NCI-H2227 treated with DMSO at 0.1 percent for 48 hours (cell line): ENCODE measurements at places on chromosomes 2 and 18.

DNA sequence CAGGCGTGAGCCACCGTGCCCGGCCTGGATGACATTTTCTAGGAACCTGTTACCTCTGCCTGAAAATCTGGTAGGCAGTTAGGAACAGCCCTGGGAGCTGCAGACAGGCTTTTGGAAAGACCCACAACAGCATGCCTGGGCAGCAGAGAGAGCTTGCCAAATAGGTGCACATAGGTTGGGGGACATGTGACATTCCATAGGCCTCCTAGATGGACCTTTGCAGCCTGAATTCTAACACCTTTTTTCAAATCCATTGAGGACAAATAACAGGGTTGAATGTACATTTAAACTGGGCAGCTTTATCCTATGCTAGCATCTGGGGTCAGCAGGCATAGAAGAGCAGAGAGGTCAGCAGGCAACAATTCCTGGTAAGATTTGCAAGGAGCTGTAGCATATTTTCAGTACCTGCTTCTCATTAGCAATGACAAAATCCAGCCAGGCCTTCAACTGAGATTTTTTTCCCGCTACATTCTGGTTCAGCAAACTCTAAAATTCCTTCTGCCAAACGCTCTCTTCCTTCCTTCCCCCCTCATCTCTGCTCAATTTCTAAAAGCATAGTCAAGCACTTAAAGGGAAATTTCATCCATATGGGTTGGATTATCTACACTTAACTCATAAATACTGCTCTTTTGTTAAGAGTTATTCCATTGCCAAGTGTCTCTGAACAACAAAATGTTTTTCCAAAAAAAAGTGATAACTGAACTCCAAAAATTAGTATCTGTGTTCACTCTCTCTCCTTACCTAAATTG lies 75.2 kb downstream of the SOWAHC start:
- DNase-seq = no peak

DNA sequence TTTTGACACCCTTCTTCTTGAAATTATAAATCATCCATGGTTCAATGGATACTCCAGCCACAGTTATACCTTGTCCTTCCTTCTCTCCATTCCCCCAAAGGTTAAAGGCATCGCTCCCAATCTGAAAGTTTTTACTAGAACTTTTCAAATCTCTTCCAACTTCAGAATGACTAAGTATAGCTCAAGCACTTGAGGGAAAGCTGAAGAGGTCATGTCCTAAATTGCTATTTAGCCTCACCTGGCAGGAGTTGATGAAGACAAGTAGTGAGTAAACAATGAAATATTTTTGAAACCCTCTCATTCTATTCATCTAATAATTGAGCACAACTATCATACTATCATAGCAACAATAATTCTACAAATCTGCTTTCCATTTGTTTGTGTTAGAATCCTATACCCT lies 167.8 kb downstream of the HNMT start:
- no peak for DNase-seq

DNA sequence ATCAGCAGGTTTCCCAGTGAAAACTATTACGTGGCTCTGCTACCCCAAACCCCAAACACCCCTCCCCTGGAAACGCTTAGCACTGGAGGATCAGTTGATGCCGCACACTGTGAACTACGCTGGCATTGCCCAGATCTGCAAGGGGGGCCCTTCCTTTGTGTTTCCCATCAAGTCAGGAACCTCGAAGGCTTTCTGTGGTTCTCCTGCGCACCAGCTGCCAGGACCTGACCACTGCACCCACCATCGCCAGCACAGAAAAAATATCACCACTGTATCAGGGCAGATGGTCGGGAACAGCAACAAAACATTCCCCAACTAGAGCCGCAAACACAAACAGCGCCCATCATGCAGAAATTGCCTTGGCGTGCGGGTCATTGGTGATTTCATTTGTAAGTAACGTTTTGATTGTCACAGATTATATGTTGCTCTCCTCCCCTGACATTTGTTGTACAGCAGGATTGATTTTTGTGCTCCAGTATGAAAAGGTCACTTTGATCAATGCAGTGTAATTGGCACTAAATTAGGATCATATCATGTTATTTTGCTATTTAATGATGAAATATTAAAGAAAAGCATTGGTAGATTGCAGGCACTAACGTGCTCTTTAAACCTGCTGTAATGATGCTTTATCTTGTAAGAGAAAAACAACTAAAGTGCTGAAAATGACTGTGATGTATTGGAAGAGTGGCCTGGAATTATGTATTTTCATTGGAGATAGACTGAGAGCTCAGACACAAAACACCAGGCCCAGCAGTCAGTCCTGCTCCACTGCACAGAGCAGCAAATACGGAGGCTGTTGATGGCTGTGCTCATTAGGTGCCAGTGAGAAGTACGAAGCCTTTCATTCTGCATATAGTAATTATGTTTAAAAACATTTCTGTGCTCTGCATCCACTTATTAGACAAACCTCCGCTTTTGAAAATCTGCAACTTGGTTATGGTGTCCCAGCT lies 833.2 kb upstream of the SALL3 start:
- no peak for DNase-seq

DNA sequence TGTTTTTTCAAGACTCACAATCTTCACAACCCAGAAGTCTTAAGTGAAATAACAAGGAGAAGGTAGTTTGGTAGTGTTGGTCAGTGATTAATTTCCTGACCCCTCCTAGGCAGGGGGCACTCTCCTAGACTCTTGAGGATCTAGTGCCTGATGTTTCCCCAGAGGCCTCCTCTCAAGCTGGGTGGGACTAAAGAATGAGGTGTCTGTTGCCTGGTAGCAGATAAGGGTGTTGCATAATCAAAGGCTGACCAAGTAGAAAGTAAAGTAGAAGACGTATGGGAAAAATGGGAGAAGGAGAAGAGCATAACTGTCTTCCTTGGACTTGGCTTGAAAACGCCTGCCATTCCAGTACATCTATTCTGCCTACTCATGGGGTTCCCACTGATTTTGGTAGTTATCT lies 37.8 kb downstream of the VIT start:
- no peak for DNase-seq

DNA sequence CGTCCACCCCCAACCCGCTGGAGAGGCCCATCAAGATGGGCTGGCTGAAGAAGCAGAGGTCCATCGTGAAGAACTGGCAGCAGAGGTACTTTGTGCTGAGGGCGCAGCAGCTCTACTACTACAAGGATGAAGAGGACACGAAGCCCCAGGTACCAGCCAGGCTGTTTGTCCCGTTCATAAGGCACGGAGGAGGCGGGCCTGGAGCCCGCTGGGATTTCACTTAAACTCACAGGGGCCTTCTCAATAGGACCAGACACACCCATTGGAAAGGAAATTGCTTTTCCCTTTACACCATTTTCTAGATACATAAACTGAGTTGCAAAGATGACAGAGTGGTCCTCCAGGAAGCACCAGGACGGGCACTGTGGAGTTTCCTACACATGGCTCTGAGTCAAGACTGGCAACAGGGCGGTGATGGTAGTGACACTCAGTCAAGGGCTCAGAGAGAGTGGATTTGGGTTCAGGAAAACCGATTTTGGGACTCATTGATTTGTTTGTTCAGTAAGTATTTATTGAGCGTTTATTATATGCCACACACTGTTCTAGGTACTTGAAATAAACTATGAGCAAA lies 40.7 kb downstream of the ARHGAP25 start:
- DNase-seq = no peak

DNA sequence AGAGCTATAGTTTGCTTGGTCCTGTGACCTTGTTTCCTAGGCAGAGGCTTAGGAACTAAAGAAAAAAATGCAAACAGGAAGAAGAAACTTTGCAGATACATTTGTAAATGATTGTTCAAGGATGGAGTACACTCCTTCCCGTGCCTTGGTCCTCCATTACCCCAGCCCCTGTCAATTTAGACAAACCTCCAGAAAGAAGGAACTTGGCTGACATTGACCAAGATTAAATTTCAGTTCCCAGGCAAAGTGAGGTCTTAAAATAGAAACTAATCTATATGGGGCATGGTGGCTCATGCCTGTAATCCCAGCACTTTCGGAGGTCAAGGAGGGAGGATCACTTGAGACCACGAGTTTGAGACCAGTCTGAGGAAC lies 179.9 kb upstream of the FN1 start:
- DNase-seq = no peak

- no peak for DNase-seq
Observed at GRCh38 chr2:127105656-127106456, 1.1 kb downstream of the BIN1 start.

GRCh38 chr18:1252534-1252933 lies 347.9 kb downstream of the ADCYAP1 start:
- no peak for DNase-seq

- no peak for DNase-seq
Observed at GRCh38 chr2:125004106-125004800, 979.2 kb downstream of the CNTNAP5 start.

DNA sequence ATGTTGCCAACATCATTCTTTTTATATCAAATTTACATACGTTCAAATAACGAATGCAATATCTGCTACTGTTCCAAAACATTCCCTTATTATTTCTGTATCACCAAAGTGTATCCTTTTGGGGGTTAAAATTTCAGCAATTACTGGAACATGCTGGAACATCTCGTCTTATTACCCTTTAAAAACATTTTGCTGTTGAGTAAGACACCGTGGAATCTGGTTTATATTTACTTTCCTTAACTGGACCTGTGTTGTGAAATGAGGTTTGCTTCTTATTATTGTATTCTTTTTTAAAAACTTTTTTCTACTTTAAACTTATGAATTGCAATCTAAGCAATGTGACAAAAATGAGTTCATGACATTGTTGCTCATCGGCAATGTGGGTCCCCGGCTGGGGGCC lies 87.4 kb upstream of the PTPRM start:
- no peak for DNase-seq

- no peak for DNase-seq
Observed at GRCh38 chr18:48729404-48729803, 190.6 kb downstream of the CTIF start.

DNA sequence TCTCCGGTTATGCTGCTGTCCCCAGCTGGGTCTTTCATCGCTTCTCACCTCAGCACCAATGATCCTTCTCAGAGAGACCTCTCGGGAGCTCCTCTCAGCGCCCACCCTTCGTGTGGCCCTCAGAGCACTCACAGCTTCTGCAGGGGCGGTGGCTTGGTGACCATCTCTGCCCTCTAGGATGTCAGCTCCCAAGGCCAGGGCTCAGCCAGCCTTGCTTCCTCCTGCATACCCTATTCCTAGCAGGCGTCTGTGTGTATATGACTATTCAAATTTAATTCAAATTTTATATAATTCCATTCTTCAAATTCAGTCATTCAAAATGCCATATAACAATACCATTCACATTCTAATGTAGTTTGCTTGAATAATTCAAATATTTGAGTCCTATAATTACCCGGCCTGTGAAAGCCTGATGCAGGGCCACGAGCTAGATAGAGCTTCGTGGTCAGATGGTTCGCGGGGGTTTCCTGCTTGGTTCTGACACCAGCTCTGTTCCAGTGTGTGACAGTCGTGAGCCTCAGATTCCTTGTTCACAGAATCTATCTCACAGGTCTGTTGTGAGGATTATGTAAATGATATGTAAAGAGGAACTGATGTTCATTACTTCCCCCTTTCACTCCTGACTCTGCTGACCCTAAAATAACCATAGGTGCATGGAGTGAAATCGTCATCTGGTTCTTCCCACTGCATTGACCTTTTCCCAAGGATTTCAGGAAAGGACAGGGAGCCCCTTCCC lies 94.0 kb upstream of the CNGA3 start:
- no peak for DNase-seq

GRCh38 chr2:46448641-46449040 lies 30.7 kb upstream of the TMEM247 start:
- no peak for DNase-seq

DNA sequence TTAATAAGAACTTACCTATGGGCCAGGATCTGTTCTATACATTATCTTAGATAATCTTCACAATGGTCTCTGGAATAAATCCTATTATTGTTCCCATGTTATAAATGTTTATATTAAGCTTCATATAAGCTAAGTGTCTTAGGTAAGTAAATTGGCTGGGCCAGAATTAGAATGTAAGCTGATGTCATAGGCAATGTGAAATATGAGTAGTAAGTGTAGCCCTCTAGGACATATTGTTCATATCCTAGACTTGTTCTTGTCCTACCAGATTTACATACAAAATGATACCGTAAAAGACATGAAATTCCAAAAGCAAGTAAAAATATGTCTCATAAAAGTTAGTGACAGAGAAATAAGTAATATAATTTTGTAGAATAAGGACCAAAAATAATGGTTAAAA lies 89.9 kb downstream of the CDH19 start:
- no peak for DNase-seq

DNA sequence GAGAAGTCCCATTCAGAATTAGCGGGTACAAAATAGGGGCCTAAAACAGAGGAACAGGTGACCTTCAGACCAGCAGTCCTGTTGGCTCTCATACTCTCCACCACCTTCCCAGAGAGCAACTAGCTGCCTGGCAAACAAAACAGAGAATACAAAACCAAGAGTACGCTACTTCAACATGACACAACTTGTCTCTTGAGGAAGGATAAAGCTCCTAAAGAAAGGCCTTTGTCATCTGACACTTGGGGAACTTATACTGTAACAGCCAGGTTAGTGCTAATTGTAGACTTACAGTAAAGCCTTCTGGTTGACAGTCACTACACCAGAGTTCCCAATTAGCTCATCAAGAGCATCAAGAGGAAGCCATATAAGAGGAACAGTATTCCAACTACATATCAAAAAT lies 282.1 kb upstream of the NT5C1B start:
- no peak for DNase-seq

DNA sequence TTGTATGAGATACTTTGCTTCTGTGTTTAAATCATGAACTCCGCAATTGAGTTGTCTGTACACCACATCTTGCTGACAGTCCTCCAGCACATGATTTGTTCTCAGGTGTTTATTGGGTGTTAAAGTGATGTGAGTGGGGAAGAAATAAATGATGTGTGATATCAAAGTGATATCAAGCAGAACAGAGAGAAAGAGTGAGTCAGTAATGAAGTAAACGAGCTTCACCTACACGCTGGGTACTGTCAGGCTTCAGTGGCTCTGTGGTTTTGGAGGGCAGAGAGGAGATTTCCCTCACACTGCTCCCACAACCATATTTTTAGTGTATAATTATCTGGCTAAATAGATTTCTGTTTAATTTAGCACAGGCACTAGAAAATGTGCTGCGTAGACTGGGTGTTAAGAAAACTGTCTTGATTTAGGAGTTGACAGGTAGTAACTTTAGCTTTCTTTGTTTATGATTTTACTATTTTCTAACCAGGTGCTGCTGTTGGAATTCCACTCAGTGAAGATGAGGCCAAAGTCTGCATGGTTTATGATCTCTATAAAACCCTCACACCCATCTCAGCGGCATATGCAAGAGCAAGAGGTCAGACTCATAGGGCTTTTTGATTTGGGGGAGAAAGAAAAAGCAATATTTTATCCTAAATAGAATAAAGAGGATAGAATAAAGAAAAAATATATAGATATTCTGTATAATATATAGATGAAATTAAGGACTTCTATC lies 21.2 kb downstream of the ATIC start:
- DNase-seq = no peak

GRCh38 chr2:68472796-68473414 lies 5.5 kb downstream of the APLF start:
- no peak for DNase-seq
